ENCODE measurements at places on chromosomes 5 and 9.

DNA sequence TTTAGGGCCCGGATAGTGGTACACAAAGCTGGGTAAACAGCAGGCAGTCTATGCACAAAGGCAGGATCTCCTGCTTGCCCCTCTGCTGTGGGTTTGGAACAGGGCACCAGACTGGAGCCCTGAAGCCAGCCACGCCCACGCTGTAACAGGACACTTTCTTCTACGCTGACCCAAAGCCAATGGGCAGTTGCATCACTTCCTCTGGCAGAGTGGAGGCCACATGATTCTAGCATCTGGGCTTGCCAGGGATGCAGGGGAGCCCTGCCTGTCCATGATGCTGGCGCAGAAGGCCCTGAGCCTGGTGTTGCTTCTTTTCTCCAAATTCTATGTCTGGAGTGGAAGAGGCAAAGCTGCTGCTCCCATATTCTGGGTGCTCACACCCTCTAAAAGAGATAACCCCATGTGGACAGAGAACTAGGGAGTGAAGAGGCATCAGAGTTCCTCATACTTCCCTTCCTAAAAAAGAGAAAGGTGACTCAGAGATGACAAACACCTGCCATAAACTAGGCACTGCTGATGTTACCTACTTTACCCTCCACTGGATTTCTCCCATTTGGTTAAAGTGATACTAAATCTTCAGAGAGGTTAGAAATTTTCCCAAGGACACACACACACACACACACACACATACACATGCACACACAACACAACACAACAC lies 260.3 kb upstream of the KLF4 start:
- peak; percentile 85 for DNase-seq

DNA sequence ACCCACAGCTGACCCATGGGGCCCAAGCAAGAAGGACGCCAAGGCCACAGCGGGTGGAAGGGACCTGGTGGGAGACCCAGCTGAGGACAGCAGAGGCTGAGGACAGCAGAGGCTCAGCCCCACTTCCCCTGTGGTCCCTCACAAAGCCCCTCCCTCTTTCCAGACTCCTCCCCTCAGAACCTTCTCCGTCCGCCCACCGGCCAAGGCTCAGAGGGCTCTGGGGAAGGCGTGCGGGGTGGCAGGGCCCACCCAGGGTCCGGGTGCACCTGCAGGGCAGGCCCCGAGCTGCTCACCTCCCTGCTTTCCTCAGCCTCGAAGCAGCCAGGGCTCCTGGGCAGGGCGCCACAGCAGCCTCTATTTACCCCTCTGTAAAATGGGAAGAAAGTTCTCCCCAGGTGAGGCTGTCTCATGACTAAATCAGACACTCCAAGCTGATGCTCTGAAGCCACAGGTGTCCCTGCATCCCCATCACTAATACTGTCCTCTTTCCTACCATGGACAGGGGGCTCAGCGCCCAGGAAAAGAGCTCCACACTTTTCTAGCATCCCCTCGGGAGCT lies 137.9 kb upstream of the PPP1R26 start:
- DNase-seq, result no peak

DNA sequence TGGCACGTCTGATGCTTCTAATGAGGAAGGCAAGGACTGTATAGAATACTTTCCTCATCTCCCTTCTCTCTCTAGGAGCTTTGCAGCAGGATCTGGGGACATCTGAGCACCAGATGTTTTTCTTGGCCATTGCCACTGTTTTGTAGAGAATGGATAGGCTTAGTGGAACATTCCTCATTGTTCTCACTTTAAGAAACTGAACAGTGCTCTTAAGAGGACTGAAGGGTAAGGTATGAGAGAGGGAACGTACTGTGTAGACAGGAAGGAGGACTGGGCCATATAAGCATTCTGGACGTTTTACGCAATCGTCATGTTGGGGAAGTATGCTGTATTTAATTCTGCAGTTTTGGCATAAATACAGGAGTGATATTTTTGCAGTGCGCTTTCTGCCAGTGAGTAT lies 70.6 kb downstream of the SMARCA2 start:
- no peak for DNase-seq

- DNase-seq, result no peak
Measured at GRCh38 chr9:1319436-1319835, 269.3 kb downstream of the DMRT2 start.

DNA sequence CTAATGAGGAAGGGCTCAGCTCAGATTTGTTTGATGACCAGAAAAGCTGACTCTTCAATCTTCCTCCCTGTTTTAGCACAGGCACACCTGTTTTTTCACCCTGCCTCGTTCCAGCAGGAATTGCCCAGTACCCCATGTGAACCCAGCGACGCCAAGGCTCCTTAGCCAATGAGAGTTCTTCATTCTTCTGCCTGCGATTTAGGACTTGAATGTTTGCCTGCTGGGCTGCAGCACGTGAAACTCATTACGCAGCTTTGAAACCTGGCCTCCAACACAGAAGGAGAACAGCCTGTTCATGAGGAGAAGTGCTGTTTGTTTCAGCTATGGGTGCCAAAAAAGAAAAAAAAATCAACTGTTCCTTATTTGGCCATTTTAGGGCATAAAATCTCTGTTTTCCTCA lies 315.5 kb downstream of the TRPM3 start:
- DNase-seq, result no peak

DNA sequence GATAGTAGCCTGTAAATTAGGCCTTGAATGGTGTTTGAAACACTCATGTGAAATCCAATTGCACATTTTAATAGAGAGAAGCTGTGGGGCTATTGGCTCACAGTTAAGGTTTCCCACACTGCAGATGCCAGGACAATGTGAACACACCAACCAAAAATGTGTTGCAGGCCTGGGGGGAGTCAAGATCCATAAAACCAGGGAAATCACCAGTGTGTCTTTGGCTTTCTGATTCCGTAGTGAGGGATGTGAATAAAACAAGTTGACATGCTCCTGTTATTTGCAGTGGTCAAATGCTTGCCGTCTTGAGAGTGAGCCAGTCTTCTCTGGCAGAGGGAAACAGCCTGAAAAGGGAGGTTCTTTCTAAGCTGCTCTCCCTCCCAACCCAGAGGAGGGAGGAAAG lies 79.0 kb downstream of the ZNF462 start:
- no peak for DNase-seq

GRCh38 chr9:68768619-68769018 lies 63.6 kb downstream of the PIP5K1B start:
- DNase-seq, result no peak

GRCh38 chr9:37271679-37272078 lies 150.8 kb upstream of the GRHPR start:
- no peak for DNase-seq

GRCh38 chr5:15808577-15808976 lies 308.6 kb downstream of the FBXL7 start:
- no peak for DNase-seq

- peak; percentile 50 for DNase-seq
Measured at GRCh38 chr5:32578363-32578762, 7.0 kb upstream of the SUB1 start.

DNA sequence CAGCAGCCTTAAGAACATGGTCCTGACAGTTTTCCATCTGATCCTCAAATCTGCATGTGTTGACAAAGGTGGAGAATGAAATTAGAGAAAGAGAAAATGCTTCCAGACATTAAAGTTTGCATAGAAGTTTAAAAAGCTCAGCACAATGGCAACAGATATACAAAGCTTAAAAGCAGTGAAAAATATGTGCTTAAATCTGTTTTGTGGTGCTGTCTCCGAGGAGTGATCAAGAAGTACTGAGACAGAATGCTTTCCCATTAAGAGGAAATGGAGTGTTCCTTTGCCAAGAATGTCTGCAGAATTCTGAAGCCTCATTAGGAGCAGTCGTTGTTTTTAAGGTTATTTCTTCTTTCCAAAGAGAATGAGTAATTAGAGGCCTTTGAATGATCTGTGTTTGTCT lies 131.4 kb downstream of the MCTP1 start:
- no peak for DNase-seq

- DNase-seq, result no peak
Measured at GRCh38 chr9:92564504-92564903, 28.7 kb upstream of the ECM2 start.

DNA sequence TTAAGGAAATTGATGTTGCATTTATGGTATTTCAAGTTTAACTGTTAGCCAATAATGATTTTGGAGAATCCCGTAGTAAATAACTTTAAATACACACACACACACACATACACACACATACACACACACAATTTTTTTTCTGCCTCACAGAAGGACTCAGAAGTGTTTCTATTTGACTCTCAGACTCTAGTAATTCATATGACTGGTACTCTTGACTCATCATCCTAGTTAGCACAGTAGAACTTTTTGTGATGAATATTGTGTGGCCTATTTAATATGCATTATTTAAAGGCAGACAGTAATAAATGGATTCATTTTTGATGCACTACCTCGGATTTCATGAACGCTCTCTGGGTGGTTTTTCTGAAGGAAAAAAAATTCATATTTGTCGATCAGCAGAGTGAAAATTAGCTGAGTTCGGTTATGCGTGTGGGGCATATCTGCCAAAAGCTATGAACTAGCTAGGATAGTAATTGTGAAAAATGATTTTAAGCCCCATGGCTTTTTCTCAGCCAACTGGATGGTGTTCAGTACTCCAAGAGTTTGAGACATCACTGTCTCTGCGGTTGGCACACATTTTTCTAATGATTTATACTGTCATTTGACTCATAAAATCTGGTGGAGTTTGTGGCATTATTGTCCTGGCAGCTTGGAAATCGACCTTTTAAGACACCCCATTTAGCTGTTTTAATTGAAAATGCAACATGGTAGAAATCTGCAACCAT lies 102.2 kb downstream of the PCSK5 start:
- DNase-seq, result no peak

GRCh38 chr9:79896390-79896980 lies 324.7 kb downstream of the TLE4 start:
- DNase-seq, result no peak

- no peak for DNase-seq
Measured at GRCh38 chr5:35214051-35214450, 16.2 kb downstream of the PRLR start.

GRCh38 chr9:128121924-128122808 lies 5.4 kb downstream of the PTGES2 start:
- no peak for DNase-seq

GRCh38 chr9:113886026-113886369 lies 9.9 kb downstream of the ZNF618 start:
- DNase-seq, result peak; percentile 26

GRCh38 chr9:69195668-69196067 lies 21.6 kb downstream of the TJP2 start:
- no peak for DNase-seq

GRCh38 chr5:159838551-159839222 lies 77.6 kb upstream of the ADRA1B start:
- no peak for DNase-seq

GRCh38 chr9:110429453-110429852 lies 91.8 kb upstream of the TXNDC8 start:
- DNase-seq, result no peak

- no peak for DNase-seq
Measured at GRCh38 chr5:94374336-94374735, 244.1 kb downstream of the KIAA0825 start.

DNA sequence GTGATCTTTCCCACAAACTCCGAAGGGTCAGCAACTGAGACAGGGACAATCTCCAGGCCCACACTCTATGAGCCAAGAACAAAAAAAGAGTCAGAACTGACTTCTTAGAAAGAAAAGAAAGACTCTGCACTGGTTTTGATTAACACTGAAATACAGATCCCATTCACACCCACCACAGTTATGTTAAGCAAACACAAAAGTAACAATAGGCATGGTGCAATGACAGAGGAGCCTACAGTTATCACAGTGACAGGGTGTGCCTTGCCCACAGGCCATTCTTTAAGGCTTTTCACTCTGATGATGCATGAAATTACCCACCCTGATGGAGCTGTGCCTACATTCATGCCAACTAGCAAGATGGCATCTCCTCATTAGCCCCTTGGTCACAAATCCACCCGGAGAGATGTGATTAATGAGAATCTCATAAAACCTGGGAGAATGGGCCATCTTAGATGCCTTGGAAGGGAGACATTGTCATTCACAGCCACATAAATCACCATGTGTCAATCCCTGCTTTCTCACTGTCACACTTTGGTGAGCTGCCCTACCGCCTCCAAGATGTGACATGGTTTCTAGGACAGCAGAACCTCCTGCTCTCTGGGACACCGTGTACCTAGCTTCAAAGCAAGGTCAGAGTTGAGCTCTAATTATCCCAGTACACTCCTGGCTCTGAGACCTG lies 27.6 kb upstream of the FSTL4 start:
- DNase-seq, result no peak

- no peak for DNase-seq
Measured at GRCh38 chr5:96187309-96188027, 225.8 kb upstream of the ELL2 start.

DNA sequence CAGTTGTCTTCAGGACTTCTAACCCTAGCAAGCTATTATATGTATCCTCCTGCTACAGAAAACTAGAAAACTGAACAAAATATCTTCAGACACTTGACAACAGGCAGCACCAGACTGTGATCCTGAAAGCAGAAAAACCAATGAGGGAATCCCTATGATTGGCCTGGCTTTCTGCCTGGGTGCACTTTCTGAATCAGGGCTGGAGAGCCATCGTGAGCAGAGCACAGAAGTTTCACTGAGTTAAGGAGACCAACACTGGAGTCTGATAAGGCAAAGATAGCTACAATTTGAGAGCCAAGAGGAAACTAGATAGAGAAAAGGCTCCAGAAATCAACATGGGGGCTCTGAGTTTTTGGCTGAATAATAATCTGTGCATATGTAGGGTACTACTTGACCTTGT lies 106.5 kb downstream of the FANCC start:
- no peak for DNase-seq

- DNase-seq, result no peak
Measured at GRCh38 chr5:1842004-1842819, 40.5 kb downstream of the IRX4 start.

DNA sequence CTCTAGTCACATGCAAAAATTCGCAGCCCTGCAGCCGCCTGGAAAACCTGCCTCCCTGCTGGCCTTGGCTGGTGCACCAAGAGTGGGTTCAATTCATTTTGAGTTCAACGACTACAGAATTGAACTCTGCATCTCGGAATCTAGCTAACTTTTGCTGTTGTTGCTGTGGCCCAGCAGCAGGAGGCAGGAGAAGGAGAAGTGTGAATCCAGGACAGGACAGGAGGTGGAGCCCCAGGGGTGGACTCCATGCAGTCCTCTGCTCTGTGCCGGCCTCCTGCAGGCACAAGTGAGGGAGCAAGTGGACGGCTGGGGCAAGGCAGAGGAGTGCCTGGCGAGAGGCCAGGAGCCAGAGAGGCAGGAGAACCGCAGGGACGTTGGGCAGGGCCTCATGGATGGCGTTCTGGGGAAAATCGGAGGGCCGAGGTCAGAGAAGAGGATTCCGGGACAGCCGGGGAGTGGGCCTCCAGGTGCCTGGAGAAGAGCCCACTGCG lies 214.2 kb downstream of the FANCC start:
- DNase-seq, result no peak

DNA sequence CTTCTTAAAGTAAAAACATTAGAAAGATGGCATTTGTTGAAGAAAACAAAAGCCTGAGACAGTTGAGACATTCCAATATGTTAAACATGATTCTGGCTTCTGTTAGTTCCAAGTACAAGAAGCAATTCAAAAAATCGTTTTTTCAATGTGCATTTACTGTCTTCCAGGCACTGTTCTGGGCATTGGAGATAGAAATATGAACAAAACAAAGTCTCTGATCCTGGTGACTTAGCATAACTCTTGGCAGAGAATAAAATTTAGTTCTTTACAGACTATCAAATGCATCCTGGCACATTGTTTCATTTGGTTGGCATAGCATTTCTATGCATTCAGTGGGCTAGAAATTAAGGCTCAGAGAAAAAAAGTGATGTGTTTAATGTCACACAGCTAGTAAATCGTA lies 77.5 kb downstream of the VCAN start:
- DNase-seq, result no peak

GRCh38 chr9:68793605-68794343 lies 88.7 kb downstream of the PIP5K1B start:
- no peak for DNase-seq

- DNase-seq, result peak; percentile 83
Measured at GRCh38 chr5:100667161-100667630, 132.0 kb downstream of the FAM174A start.

All from suppressor macrophage treated with lipopolysaccharide for 4 hours (primary cell).